ENCODE measurements at places on chromosomes 1 and 21.
A peak's percentile ranks its signal among the peaks of the same experiment; 100 is the strongest.

- DNase-seq = no peak
Measured at GRCh38 chr1:103190766-103191165, 82.4 kb upstream of the COL11A1 start.

GRCh38 chr1:55190109-55190508, 25.1 kb downstream of the USP24 start:
- DNase-seq = no peak

- DNase-seq = no peak
Measured at GRCh38 chr1:204878621-204879234, 8.1 kb downstream of the NFASC start.

- no peak for DNase-seq
Measured at GRCh38 chr1:158493054-158493453, 21.0 kb downstream of the OR10R2 start.

DNA sequence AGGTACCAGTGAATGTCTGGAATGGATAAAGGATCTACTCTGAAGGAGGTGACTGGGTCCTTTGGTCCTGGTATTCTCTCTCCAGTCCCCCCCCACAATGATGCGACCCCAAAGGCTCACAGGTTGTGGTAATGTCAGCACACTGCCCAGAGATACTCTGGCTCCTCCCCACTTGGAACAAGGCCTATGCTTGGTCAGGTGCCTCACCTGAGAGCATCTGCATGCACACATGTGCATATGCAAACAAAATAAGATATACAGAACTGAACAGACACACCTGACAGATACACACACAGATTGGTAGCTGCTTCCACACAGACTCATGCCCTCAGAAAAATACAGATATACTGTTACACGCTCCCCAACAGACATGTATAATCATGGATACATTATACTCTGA, 33.5 kb downstream of the DMAP1 start:
- peak; percentile 94 for DNase-seq

GRCh38 chr1:76938304-76938703, 71.0 kb downstream of the ST6GALNAC5 start:
- no peak for DNase-seq

DNA sequence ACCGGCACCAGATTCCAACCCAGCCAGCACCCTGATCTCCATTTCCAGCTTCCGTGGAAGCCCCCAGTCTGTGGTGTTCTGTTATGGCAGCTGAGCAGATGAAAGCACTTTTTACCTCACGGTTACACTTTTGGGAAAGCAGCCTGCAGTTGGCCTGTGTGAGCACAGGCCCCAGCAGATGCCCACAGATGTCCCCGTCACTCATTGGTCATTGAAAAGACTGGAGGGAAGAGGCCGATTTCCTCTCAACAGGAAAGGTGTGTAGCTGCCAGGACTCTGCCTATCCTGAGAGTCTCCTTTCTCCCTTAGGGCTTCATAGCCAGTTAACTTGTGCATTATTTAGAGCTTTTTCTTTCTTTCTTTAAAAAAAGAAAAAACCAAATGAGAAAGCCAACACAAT, 123.0 kb downstream of the PCBP3 start:
- DNase-seq = no peak

- no peak for DNase-seq
Measured at GRCh38 chr1:3548156-3548893, 63.0 kb downstream of the MEGF6 start.

- DNase-seq = no peak
Measured at GRCh38 chr1:206559672-206559995, 52.3 kb downstream of the RASSF5 start.

DNA sequence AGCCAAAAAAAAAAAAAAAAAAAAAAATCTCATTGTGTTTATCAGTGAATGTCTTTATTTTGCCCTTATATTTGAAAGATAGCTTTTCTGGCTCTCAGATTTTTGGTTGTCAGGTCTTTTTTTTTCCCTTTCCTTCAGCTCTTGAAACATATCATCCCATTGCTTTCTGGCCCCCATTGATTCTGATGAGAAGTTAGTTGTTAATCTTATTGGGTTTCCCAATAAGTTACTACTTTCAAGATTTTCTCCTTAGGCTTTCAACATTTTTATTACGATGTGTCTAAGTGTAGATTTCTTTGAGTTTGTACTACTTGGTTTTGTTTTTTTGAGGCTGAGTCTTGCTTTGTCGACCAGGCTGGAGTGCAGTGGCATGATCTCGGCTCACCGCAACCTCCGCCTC, 14.7 kb upstream of the SOAT1 start:
- no peak for DNase-seq

Measured in NCI-H510A treated with DMSO at 0.1 percent for 48 hours (cell line).